ENCODE measurements at places on chromosomes 12 and 14.
A peak's percentile ranks its signal among the peaks of the same experiment; 100 is the strongest.

- no peak for DNase-seq
Measured at GRCh38 chr12:98592825-98593322, 612 bp upstream of the SLC25A3 start.

- DNase-seq = no peak
Measured at GRCh38 chr12:16568873-16569272, 37.1 kb downstream of the LMO3 start.

DNA sequence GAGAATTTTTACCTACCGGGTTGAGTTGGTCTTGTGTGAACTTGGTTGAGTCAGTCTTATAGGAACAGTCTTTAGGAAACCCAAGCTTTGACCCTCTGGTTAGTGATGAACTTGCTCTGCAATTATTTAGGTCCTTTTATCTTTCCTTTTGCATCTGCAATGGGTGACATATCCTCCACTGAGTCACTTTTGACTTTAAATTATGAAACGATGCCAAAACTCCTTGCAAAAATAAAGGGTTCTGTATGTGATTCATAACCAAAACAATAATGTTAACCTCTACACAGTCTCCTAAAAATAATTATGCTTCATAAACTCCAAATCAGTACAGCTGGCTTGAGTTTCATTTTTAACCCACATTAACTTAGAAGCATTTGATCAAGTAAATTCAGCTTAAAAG is 979.4 kb downstream of the GALC start:
- no peak for DNase-seq

- no peak for DNase-seq
Measured at GRCh38 chr12:130828895-130829294, 10.2 kb downstream of the STX2 start.

- DNase-seq = no peak
Measured at GRCh38 chr12:130705178-130705822, 10.8 kb downstream of the RIMBP2 start.

- DNase-seq = peak; percentile 36
Measured at GRCh38 chr12:11807458-11807857, 158.0 kb downstream of the ETV6 start.

- no peak for DNase-seq
Measured at GRCh38 chr14:33237115-33237740, 298.5 kb downstream of the NPAS3 start.

DNA sequence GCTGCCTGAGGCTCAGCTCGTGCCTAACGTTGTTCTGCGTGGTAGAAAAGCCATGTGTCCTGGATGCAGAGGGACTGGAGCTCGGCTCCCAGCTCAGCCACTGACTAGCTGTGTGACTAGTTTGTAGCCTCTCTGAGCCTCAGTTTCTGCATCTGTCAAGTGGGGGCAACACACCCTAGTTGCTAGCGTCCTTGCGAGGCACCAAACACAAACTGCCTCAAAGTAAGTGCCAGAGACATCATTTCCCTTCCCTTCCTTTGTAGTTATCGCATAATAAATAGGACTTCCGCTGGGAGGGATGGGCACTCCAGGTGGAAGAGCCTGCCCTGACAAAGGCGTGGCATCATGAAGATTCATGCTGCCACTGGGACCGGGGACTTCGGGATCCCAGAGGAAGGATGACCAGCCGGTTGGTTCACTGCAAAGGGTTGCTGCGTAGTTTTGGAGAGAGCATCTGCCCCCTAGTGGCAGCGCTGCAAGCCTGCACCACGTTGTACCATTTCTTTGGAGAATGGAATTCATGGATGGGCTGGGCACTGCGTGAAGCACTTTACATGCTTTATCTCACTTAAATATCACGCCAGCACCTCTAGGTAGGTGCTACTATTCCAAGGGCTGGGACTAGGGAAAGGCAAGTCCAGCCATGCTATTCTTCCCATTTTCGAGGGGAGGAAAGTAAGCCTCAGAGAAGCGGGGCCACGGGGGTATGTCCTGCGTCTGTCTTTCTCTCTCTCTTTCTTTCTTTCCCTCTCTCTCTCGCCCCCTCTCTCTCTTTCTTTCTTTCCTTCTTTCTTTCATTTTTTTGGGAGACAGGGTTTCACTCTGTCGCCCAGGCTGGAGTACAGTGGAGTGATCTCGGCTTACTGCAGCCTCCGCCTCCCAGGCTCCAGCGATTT is 4.6 kb downstream of the CCDC197 start:
- peak; percentile 83 for DNase-seq
